ENCODE measurements at places on chromosomes 6 and 20.

- no peak for DNase-seq
These were observed 17.6 kb upstream of the L3MBTL3 start for GRCh38 chr6:130000526-130001421.

- no peak for DNase-seq
These were observed 41.0 kb downstream of the VGLL2 start for GRCh38 chr6:117306227-117306790.

DNA sequence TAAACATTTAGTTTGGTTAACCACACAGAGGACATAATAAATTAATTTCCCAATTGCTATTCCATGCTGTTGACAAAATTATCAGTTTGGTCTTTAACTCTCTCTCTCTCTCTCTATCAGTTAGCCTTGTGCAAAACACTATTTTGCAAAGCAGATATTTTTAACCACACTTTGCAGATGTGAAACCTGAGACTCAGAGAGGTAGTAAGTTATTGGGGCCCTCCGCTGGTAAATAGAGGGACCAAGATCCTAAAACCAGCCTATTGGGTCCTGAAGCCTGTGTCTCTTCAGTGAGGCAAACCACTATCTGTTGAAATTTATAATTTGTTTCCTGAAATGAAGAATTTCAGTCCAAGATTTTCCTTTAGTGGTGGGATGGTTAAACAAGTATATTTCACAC, 231.0 kb downstream of the SOD2 start:
- DNase-seq, result no peak

DNA sequence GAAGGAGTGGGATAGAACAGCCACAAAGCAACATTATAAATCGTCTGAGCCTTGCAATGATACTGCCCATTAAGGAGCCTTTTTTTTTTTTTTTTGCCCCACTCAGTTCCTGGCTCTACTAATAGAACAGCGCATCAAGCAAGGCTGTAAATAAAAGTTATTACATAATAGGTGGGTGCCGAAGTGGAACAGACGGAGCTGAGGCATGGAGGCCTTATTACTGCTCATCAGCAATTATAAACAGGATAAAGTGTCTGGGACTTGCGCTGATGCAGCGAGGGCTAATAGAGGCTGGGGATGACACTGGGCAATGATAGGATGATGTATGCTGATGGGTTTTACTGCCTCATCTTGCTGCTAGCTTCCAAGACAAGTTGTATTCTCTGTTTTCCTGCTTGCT, 272.1 kb downstream of the ZFAND3 start:
- DNase-seq, result no peak

- no peak for DNase-seq
These were observed 50.9 kb downstream of the RIOK1 start for GRCh38 chr6:7440476-7440875.

- no peak for DNase-seq
These were observed 110.0 kb downstream of the GPX5 start for GRCh38 chr6:28635547-28636158.

- no peak for DNase-seq
These were observed 23.5 kb upstream of the CTNNBL1 start for GRCh38 chr20:37670351-37670791.

DNA sequence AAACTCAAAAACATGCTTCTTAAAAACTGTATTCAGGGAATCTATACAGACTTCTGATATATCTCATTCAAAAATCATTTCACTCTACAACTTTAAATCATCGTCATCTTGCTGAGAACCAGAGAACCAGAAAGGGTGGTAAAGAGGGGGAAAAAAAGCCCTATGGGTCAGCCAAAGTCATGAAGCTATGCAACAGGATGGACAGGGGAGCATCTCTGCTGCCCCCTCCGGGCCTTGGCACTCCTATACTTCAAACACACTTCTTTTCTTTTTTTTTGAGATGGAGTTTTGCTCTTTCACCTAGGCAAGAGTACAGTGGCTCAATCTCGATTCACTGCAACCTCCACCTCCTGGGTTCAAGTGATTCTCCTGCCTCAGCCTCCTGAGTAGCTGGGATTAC, 73.5 kb upstream of the NFATC2 start:
- DNase-seq, result no peak

GRCh38 chr6:34908194-34908593, 19.1 kb downstream of the ANKS1A start:
- DNase-seq, result no peak

- DNase-seq, result no peak
These were observed 339.5 kb upstream of the HSF2 start for GRCh38 chr6:122059918-122060317.

GRCh38 chr20:15582146-15582760, 991.0 kb downstream of the KIF16B start:
- no peak for DNase-seq

DNA sequence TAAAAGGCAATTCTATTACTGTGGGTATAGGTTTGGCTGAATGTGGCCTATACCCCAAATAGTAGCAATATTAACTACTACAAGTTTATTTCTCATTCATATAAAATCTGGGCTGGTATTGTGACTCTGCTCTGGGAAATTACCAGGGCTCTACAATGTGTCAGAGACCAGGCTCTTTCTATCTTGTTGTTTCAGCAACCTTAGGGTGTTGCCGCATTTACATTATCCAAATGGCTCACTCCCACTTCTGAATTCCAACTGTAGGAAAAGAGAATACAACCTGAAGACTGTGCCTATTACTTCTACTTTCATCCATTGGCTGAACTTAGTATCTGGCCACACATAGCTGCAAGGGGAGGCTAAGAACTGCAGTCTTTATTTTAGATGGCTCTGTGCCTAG, 106.7 kb upstream of the CENPW start:
- no peak for DNase-seq

DNA sequence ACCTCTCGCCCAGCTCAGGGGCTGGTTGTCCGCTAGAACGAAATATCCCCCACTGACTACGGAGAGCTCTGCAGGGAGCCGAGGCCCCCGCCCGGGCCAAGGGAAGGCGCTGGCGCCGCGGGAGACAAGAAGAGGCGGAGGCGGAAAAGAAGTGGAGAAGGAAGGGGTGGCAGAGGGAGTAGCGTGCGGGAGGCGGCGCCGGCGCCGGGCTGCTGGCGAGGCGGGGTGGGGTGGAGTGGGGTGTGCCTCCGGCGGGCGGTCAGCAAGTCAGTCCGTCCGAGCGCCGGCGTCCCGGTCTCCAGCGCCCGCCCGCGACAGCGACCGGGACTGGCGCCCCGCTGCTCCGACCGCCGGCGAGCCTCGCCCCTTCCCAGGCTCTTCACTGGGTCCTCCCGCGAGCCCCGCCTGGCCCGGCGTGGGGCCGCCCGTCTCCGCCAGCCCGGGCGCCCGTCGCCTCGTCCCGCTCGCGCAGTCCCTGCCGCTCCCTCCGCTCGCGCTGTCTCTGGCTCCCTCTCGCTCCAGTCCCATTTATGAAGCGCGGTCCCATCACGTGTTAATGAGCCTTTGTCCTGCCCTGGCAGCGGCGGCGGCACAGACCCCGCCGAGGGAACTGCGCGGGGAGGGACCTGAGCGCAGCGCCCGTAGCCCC, at the start of gene CNR1:
TSS of gene CNR1 (minus strand) at position 504 of the 649 bp plus-strand sequence. CDS start 21,073 bp downstream, outside the sequence.
- no peak for DNase-seq

DNA sequence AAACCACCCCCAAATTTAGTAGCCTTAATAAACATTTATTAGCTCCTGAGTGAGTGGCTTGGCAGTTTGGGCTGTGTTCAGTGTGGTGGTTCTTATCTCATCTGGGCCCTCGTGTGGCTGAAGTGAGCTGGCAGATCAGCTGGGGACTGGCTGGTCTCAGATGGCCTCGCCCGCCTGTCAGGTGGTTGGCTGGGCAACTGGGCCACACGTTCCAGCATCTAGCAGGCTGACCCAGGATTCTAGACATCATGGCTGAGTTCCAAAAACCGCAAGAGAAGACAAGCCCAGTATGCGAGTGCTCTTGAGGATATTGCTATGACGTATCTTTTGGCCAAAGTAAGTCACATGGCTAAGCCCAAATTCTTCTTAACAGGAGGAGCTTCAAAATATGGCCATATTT, 28.9 kb downstream of the EIF2S2 start:
- peak; percentile 84 for DNase-seq

- no peak for DNase-seq
These were observed 155.1 kb downstream of the DTNBP1 start for GRCh38 chr6:15507746-15508145.

- DNase-seq, result no peak
These were observed at the start of gene BCAS1 for GRCh38 chr20:54070187-54070987. Gene BCAS1 (minus strand): TSS chr20:54070594. CDS start chr20:54058718, 11,876 bp downstream.

DNA sequence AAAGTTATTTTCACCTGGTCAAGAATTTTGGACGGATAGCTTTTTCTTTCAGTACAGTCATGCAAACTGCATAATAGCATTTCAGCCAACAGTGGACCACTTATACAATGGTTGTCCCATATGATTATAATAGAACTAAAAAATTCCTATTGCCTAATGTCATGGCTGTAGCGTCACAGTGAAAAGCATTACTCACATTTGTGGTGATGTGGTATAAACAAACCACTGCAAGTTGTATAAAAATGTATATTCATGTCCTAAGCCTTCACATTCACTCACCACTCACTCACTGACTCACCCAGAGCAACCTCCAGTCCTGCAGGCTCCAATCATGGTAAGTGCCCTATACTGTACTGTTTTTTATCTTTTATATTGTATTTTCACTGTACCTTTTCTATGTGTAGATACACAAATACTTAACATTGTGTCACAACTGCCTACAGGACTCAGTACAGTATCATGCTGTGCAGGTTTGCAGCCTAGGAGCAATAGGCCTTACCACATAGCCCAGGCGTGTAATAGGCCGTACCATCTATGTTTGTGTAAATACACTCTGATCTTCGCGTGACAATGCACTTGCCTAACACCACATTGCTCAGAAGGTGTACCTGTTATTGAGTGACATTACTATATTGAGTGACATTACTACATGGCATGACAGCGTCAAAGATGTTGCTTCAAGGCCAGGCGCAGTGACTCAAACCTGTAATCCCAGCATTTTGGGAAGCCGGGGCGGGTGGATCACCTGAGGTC, 17.9 kb downstream of the ABHD12 start:
- DNase-seq, result peak; percentile 68

GRCh38 chr20:23629017-23629541, 8.7 kb downstream of the CST3 start:
- no peak for DNase-seq

GRCh38 chr6:152351110-152351509, 286.1 kb downstream of the SYNE1 start:
- no peak for DNase-seq

DNA sequence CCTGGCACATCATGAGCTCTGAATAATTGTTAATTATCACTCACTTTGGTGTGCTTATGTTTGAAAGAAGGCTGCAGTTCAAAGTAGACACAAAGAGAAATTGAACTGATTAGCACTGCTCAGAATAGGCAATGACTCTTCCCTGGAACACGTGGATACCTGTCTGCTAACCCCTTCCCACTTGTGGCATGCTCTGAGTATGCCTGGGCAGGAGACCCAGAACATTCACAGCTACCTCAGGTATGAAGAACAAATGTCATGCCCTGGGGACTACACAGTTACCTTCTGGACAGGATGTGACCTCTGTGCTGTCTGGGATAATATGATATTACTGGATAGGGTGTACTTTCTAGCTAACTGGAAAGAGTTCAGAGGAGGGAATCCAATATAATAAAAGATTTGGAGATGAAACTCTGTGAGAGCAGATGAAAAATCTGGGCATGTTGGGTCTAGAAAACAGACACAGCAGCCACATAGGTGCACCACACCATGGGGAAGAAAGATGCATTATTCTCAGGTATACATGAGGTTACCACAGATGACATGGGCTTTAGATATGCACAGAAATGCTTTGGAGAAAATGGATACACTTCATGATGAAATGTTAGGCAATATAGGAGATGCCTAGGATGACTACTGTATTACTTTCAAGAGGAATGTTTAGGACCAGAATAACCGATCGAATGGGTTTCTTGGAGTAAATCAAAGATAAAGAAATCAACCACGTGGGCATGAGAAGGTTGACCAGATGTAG, 324.2 kb upstream of the PREP start:
- DNase-seq, result no peak

GRCh38 chr6:27870291-27870870, 41.8 kb downstream of the OR2B2 start:
- DNase-seq, result no peak

DNA sequence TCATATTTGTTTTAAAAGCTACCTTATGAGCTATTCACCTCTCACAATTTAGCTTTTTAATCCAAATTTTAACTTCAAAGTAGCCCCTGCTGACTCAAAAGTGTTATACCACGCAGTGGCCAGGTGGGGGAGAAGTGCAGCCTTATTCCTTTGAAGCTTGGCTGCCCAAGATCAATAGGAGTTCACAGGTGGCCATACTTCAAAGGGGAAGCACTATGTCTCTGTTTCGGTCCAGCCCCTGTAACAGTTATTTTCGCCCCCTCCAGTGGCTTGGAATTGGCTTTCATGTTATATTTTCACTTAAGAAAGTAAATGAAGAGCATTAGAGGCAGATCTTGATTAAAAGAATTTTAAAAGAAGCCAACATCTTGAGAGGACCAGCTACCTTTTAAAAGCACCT, 608.4 kb downstream of the EPHA7 start:
- DNase-seq, result no peak

DNA sequence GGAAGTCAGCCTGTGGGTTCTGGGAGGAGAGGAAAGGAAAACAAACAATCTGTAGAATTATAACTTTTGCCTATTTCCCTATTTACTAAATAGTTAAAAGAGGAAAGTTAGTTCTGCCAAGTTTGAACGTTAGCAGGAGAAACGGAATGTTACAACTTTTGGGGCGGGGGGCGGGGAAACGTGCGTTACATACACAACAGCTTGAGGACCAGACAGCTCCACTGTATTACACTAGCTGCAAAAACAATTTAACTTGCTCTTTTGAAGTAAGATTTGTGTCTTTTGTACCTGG, 498 bp upstream of the PRDM1 start:
- no peak for DNase-seq

DNA sequence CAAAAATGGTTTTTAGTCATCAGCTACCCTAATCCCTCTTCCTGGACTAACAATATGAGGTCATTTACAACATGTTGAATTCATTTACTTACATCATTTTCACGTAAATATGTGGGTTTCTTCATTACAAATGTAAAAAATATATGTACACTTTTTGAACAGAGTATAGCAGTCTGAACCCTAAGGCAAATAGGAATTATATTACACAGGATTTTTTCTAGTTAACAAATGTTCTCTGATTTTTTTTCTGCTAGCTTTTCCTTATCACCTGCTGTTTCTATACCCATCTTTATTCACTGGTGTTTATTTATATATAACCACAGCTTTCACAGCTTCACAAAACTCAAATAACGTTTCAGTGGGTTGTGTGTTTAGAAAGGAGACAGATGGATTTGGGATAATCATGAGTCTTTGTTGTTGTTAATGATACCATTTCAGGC, 21.0 kb upstream of the CD2AP start:
- DNase-seq, result no peak

GRCh38 chr6:2309122-2309521, 63.7 kb upstream of the GMDS start:
- DNase-seq, result no peak

- DNase-seq, result no peak
These were observed 165.9 kb upstream of the MARCKS start for GRCh38 chr6:113691260-113691656.

Data from AG09309 (cell line).